ENCODE measurements at places on chromosomes 3 and 15.

DNA sequence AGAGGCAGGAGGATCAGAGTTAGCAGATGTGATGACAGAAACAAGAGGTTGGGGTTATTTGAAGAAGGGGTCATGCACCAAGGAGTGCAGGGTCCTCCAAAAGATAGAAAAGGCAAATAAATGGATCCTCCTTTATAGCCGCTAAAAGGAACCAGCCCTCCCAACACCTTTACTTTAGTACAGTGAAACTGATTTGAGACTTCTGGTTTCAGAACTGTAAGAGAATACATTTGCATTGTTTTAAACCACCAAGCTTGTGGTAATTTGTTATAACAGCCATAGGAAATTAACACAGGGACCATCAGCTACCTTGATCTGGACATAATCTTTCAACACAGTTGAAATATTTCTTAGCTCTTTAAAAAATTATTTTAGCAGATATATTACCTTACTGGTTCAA lies 166.6 kb downstream of the TIGIT start:
- no peak for DNase-seq

GRCh38 chr3:67005974-67006373 lies 7.9 kb downstream of the KBTBD8 start:
- DNase-seq, result no peak

DNA sequence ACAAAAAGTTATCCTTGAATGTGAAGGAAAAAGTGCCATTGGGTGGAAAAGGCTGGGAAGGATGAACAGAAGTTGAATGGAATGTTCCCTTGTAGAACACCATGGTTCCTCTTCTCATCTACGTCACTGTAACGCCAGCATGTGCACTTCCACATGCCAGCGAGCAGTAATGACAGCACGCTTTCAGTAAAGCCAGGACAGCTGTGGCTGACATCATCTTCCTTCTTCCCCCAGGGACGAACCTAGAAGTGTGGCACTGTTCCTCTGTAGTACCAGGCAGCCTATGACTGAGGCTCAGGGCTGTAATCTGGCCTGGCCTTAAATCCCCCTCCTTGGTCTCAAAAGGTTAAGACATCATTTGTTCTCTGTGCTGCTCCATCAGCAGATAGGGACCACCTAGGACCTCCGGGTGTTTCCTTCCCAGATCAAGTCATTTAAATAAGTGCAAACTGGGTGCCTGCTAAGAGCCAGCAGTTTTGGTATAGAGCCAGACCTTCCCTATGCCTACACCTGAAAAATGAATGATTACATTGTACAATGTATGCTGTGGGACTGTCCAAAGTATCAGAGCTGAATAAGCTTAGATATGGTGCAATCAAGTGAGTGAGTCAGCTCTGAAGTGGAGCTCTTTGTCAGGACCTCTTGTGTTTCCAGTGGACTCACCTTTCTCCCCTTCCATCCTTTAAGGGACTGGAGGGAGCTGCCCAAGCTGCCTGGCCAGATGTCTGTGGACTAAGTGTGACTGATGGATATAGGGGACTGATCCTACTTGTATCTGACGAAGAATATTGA lies 5.6 kb upstream of the SRPRB start:
- DNase-seq, result peak; percentile 72

DNA sequence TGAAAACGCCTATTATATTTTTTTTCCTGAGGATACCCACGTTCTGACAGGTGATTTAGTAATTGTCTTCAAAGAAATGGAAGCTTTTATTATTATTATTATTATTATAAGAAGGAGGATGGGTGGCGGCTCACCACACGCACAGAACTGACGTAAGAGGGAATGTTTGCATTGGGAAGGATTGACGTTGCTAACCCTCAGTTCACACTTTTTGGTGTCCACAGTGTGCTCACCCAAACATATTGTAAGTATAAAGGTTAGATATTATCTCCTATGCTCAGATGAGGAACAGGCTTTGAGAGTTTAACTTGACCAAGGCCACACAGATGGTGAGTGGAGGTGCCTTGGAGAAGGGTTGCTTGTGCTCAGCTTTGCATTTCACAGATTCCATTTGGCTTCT lies 533.5 kb upstream of the TBL1XR1 start:
- no peak for DNase-seq

- DNase-seq, result no peak
These were observed 5.7 kb downstream of the SLC6A20 start for GRCh38 chr3:45790596-45790995.

DNA sequence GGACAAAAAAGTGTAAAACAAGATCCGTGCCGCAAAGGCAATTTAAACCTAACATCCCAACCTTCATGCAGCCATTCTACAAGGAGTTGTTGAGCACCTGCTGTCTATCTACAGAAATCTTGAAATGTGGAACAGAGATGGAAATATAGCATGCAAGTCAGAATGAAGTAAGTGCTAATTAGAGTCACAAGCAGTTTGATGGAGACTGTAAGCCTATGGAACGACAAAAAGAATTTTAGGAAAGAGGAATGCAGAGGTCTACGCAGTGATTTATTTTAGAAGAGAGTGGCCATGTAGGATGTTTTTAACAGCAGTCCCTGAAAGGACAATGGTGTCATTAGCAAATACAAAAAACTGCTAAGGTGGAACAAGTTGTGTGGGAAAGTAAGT lies 851 bp upstream of the DCBLD2 start:
- DNase-seq, result no peak

- no peak for DNase-seq
These were observed 60.3 kb downstream of the DIPK2A start for GRCh38 chr3:144031938-144032337.

- no peak for DNase-seq
These were observed 15.2 kb downstream of the CORO2B start for GRCh38 chr15:68593828-68594532.

- DNase-seq, result no peak
These were observed 181.2 kb upstream of the SMAD3 start for GRCh38 chr15:66884115-66884622.

- peak; percentile 70 for DNase-seq
These were observed 56.8 kb downstream of the PXYLP1 start for GRCh38 chr3:141288336-141288990.

DNA sequence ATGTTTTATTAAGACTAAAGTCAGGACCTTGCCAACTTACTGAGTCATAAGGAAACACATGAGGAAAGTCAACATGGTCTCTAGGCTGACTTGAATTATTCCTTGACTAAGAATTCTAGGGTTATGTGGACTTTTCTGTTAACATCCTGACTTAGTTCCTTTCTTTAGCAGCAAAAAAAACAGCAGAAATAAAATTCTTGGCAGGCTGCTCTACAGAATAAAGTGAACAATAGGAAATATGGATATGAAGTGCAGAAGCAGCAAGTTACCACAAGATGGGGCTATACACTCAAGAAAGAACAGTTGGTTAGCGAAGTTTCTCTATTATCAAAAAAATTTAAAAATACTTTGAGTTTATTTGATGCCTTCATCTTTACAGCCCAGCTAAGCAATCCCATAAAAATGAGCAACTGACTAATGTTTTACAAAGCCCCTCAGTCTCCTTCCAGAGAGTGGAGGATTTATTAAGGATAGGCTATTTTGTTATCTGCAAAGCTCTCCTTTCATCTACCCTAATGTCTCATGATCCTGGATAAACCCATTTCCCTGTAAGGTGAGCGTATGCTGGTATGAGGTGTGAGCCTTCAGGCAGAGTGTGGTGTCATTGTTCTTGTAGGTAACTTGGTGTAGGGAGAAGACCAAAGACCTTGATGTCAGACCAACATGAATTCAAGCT lies 23.1 kb upstream of the MCCC1 start:
- DNase-seq, result peak; percentile 50

DNA sequence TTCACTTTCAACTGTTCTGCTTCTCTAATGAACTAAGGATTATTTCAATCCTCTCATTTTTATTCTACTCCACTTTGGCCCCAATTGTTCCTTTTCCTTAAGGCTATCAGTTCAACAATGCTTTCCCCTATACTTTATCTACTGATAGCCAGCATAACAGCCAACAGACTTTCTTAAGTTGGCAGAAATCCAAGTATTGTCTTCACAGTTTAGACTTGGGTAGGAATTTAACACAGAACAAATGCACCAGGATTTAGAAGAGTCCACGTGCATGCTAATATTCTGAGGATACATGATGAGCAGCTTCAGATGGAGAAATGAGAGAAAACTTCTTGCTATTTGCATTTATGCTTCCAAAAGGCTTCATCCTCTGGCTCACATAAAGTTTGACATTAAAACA lies 54.8 kb downstream of the FBN1 start:
- no peak for DNase-seq

- no peak for DNase-seq
These were observed 32.1 kb upstream of the ALPK3 start for GRCh38 chr15:84785053-84785452.

DNA sequence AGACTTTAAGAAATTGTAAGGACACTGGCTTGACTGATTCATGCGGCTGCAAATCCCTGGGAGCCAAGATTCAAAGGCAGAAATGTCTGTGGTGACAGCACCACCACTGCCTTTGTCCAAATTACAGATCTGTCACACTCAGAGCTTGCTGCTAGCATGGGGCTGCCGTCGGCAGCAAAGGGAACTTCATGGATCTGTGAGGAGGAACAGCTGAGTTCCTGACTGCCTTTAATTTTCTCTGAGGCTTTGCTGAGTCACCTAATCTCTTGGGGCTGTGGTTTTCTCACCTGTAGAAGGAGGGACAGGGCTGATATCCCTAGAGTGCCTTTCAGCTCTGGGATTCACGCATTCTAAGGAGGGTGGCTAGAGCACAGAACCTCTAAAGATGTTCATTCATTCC lies 4.1 kb upstream of the PAK6 start:
- DNase-seq, result peak; percentile 47

- DNase-seq, result no peak
These were observed 195.2 kb upstream of the ARHGEF26 start for GRCh38 chr3:153925841-153926514.

DNA sequence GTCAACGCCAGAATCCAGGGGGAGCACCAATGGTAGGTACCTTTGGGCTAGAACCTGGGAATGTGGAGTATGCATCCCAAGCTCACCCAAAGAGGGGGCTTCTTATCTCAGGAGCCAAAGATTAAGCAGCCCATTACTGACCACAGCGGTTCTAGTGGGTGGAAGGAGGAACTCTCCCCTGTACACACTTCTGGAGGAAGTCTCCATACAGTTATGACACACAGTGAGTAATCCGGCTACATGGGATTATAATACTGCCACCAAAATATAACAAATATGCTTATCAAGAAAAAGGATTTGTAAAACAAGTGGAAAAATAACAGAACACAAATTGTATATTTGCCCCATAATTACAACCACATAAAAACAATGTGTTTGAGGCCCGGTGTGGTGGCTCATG lies 8.4 kb downstream of the MYO1E start:
- DNase-seq, result peak; percentile 66

DNA sequence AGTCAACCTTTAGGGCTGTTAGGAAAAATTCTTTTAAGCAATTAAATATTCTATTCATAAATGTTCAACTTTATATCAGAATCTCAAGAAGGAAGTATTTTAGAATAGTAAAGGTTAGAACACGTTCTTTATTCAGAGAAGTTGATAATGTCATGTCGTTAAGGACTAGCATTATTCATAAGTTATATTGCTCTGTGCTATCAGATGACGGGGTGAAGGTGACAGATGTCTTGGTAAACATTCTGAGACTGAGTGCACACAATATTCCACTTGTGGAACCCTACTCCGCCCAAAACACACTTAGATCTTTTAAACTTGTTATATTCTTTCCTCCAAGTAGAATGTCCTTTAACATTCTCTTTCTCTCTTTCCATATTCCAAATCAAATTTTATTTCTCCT lies 7.9 kb downstream of the AP4E1 start:
- no peak for DNase-seq

DNA sequence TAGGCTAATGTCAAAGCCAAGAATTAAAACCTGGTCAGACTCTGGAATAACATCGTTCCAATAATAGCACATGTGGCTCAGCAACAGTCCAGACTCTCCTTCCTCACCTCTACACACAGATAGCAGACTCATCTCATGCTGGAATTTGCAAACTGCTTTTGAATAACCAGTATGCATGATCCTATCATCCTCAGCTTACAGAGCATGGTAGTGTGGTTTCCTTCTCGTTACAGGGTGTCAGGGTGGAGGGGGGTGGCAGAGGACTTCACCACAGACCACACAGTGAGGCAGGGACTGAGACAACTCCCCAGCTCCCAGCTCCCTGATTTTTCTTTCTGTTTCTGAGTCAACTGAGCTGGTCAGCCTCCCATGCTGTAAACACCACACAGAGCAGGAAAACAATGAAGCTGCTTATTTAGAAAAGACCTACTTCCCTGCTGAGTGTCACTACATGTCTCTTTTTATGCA lies 101.6 kb downstream of the RPL22L1 start:
- DNase-seq, result no peak

GRCh38 chr3:82100378-82100777 lies 338.9 kb upstream of the GBE1 start:
- no peak for DNase-seq

- no peak for DNase-seq
These were observed 49.0 kb downstream of the SUCLG2 start for GRCh38 chr3:67605377-67605776.

GRCh38 chr3:142115867-142116668 lies 33.3 kb downstream of the TFDP2 start:
- peak; percentile 40 for DNase-seq

- DNase-seq, result no peak
These were observed 133.6 kb downstream of the P2RY1 start for GRCh38 chr3:152968388-152969024.

DNA sequence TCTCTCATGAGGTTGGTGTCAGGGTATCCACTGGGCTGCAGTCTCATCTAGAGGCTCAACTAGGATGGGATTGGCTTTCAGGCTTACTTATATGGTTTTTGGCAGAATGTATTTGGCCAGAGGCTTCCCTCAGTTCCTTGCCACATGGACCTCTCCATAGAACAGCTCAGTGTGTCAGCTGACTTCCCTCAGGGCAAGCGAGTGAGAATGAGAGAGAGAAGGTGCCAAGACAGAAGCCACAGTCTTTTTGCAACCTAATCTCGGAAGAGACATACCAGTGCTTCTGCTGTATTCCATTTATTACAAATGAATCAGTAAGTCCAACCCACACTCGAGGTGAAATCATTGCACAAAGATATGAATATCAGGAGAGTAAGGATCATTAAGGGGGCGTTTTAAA lies 129.2 kb downstream of the CCNL1 start:
- DNase-seq, result no peak

GRCh38 chr15:38084289-38084688 lies 149.8 kb downstream of the TMCO5A start:
- DNase-seq, result peak; percentile 57

- DNase-seq, result peak; percentile 62
These were observed 46.8 kb downstream of the GLB1 start for GRCh38 chr3:33050071-33050653.

- no peak for DNase-seq
These were observed 55.1 kb downstream of the OTOL1 start for GRCh38 chr3:161551697-161552096.

GRCh38 chr15:45417303-45417950 lies 39.1 kb upstream of the GATM start:
- DNase-seq, result no peak
